ENCODE measurements at places on chromosomes 6 and 20.

DNA sequence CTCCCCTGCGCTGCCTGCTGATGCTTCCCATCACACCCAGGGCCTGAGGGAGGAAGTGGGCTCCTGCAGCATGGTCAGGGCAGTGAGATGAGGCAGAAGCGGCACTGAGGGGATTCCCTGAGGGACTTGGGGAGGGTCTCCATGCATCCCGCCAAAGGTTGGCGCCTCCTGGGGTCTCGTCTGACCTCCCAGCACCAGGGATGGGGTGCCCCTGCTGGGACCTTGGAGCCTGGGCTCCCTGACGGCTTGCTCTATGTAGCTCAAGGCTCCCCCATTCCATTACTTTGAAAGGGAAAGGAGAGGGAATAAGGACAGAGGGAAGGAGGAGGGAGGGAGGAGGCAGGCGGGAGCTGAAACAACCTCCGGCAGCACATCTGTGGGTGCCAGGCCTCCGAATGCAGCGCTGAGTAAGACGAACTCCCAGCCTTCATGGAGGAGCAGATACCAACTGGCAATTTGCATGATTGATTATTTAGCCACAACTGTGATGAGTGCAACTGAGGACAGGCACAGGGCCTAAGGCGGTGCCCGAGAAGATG lies 259.3 kb downstream of the ERMARD start:
- DNase-seq = no peak

DNA sequence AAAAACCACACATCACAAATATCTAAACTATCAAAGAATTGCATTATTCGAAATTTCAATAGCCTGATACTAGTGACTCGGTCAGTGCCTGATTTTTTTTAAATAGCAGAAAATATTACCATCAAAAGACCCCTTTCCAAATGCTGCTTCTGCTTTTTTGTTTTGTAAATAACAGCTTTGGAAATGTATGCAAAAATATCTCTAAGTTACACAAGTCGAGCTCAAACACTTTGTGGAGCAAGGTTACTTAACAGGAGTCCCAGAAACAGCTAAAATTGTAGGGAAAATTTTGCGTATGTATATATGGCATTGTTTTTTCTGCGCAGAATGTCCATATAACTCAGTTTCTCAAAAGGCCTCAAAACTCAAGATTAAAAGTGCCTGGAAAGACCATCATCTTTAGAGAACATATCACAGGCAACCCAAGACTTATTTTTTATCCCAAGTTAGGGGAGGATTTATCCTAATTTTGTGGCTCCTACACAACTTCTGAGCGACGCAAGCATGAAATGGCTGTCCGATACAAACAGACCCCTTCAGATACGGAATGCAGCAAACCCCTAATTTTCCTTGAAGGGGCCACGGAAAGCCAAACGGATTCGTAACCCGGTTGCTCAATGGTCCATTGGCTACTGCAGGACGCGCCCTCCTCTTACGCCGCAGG lies 1.3 kb downstream of the CEP85L start:
- peak; percentile 16 for DNase-seq

DNA sequence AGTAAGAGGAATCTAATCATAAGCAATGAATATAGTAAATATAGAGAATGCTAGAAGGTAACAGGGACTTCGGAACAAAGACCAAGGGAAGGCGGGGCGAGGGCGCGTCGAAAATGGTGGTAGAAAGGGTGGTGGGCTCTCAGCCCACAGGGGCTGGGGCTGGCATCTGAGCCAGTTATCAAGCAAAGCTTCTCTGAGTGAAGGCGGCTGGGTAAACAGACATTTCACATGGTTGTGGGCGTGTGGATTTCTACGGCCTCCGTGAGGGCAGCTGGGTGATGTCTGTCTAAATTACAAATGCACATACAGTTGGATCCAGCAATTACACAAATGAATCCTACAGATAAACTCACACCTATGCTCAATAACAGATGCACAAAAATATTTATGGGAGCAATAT lies 56.6 kb downstream of the TOX2 start:
- DNase-seq = no peak

GRCh38 chr20:13791540-13792459 lies 7.0 kb downstream of the NDUFAF5 start:
- DNase-seq = no peak
